ENCODE measurements at places on chromosomes 7 and 10.

- peak; percentile 59 for DNase-seq
These were observed 26.1 kb downstream of the PLAC9 start for GRCh38 chr10:80158598-80159127.

DNA sequence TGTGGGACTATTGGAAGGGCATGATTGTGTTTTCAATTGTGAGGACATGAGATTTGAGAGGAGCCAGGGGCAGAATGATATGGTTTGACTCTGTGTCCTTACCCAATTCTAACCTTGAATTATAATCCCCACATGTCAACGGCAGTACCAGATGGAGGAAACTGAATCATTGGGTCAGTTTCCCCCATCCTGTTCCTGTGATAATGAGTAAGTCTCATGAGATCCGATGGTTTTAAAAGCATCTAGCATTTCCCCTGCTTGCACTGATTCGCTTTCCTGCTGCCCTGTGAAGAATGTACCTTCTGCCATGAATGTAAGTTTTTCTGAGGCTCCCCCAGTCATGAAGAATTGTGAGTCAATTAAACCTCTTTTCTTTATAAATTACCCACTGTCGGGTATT, 1367.1 kb downstream of the XPNPEP1 start:
- DNase-seq: no peak

- no peak for DNase-seq
These were observed 6.6 kb downstream of the CREB5 start for GRCh38 chr7:28418966-28419365.

- DNase-seq: no peak
These were observed 16.0 kb downstream of the SEMA3C start for GRCh38 chr7:80902716-80903308.

GRCh38 chr7:42843205-42843800, 68.6 kb downstream of the C7orf25 start:
- peak; percentile 33 for DNase-seq

GRCh38 chr10:42776681-42777080, 5.9 kb upstream of the BMS1 start:
- no peak for DNase-seq

DNA sequence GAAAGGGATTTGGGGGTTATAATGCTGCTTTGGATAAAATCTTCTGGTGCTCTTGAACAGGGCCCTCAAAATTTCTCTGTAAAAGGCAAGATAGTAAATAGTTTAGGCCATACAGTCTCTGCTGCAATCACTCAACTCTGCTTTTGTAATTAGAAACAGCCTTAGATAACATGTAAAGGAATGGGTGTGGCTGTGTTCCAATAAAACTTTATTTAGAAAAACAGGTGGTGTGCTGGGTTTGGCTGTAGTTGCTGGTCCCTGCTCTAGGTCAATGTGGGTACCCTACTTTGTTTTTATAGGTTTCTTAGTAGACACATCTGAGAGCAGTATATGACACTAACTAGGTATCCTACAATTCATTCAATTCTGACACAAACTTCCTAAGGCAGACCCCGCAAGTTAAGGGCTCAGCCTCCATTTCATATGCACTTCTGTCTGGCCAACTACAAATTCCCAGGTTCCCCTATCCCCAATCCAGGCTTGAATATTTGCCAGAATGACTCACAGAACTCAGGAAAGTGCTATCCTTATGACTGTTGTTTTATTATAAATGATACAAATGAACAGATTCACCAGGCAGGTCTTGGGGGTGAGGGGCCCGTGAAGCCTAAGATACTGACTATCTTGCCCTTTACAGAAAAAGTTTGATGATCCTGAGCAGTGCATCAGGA, 349.9 kb downstream of the RPS24 start:
- no peak for DNase-seq

DNA sequence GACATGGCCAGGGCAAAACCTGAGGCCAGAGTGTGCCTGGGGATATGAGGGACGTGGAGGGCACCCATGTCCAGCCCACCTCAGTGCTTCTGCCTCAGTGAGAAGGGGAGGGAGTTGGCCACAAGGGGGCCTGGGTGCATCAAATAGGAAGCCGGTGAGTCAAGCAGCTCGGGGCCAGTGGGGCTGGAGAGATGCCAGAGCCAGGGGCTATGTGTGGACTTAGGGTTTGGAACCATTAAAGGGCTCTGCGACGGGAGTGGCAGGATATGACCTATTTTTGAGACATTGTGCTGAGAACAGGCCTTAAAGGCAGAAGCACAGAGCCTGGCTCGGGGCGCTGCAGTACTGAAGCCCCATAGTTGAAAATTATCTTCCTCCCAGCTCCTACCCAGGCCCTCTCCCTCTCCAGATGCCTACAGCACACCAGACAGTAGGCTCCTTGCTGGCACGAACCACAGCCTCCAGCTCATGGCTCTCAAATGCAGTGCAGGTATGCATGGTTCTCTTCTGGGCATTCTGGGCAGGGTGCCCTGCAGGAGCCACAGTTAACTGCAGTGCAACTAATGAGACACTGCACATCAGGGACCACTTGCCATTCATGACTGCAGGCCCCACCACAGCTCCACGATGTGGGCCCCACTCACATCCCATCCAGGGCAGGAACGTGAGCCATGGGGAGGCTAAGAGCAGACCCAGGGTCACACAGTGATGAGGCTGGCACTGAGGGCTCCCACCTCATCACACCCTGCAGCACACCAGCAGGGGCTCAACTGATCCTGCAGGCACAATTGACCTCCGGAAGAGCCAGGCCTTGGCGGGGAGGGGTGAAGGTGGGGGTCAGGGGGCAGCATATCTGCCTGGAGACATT, 7.2 kb upstream of the PGAM2 start:
- DNase-seq: peak; percentile 62

DNA sequence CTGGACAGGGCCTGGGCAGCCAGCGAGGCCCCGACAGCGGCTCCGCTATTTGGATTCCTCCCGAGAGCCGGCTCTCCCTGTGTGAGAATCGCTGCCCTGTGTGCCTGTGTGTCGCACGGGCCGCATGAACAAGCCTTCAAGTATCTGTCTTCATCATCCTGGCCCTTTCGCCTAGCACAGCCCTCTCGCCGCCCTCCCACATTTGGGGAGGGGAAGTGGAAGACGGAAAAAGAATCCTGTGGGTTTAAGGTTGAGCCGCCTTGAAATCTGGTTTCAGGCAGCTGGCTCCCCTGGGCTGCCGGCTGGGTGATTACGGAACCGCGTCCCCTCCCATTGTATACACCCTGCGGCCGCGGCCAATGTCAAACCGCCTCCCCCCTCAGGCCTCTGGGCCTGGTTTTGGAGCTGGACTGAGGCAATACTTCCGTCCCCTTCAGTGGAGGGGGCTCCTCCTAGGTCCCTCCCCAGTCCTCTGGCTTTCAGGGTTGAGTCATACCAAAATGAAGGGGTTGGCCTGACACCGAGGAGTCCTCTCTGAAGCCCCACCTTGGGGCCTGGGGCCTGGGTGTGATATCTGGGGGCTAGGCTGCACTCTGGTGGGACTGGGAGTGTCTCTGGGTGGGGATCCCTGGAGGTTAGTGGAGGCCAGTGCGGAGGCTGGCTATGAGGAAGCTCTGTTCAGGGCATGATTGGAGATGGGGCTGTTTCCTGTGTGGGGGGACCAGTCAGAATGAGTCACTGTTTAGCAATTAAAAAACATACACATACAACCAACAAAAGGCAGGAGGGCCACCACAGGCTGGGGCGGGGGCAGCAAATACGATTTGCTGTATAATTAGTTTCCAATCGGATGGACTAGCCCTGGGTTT, 1.7 kb downstream of the TRIM8 start:
- peak; percentile 91 for DNase-seq

DNA sequence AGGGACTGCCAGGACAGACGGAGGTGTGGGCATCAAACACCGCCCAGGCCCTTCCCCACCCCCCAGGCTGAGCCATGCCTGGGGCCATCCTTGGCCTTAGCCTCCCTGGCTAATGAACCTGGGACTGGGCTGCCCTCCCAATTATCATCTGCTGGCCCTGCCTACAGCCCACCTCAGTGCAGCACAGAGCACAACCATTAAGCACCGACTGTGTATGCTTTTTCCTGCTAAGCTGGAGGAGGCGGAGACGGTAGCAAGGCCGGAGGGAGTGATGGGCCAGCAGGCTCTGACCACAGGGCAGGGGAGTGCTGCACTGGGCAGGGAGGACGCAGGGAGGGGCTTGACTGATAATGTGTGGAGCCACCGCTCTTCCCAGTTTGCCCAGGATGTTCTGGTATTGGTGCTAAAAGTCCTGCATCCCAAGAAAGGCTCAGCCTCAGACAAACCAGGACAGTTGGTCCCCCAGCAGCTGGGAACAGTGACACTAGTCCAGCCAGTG, 72.0 kb downstream of the C10orf143 start:
- DNase-seq: no peak

DNA sequence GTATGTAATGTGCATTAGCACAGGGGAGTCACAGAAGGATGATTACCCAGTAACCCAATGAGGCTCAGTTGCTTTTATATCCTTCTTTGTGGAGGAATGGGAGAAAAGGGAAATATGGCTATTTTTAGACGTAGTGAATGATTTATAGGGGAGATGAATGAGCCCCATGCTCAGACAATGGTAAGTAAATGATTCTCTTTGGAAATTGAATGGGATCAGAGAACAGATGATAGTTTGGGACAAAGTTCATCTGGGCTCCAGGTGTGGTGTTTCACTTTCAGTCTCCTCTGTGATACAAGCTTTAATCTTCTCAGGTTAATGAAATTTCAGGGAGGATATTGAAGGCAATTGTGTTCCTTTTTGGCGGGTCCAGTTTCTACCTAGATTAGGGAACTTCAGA, 63.0 kb upstream of the MPP7 start:
- no peak for DNase-seq

- peak; percentile 79 for DNase-seq
These were observed 1.1 kb downstream of the P4HA1 start for GRCh38 chr10:73095481-73096021.

DNA sequence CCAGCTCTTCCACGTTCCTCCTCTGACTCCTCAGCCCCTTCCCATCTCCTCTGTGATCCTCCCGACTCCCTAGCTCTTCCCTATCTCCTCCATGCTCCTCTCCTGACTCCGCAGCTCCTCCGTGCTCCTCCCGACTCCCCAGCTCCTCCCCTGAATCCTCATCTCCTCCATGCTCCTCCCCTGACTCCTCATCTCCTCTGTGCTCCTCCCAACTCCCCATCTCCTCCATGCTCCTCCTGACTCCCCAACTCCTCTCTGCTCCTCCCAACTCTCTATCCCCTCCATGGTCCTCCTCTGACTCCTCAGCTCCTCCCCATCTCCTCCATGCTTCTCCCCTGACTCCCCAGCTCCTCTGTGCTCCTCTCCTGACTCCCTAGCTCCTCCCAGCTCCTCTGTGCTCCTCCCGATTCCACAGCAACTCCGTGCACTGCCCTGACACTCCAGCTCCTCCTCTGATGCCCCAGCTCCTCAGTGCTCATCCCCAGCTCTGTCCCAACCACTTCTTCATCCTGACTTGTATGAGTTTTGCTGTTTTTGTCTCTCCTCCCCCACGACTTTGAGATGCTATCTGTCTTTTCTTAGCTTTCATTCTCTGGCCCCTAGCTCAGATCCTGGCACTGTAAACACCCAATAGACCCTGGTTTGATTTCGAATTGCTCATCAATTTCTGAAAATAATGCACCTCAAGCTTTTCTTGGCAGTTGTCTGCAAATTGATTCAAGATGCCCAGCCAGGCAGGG, 38.3 kb downstream of the OAT start:
- DNase-seq: no peak

- DNase-seq: no peak
These were observed 625.5 kb downstream of the KCNMA1 start for GRCh38 chr10:77011874-77012811.

DNA sequence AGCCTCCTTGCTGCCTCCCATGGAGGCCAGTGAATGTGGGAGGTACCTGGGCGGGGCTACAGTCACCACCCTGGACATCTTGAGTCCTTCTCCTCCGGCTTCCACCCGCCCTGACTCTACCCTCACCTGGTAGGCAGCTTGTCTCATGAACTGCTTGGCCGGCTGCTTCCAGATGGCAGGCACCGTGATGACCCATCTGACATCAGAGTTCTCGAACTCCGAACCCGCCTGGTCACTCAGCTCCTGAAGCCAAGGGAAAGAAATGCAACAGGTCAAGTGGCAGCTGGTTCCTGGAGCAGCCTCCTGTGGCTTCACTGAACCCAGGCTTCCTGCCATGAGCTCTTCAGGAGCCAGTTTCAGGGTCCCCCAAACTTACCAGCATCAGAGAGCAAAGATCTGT, 50.1 kb downstream of the HSPA12A start:
- no peak for DNase-seq

DNA sequence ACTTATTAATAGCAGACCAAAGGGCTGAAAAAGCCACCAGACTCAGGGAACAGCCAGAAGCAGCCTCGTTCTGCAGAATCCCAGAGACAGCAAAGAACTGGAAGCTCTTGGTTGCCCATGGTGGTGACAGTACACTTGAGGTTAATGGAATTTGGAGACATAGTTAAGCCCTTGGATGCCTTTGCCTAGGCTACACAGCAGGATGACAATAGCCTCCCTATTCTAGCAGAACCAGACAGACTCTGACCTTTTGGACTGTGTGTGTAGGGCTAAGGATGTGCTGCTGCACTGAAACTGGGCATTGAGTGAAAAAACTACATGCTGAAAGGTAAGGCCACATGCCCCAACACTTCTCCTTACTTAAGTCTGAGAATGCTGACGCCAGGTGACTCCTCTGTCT, 22.7 kb downstream of the OTUD1 start:
- DNase-seq: no peak
